ENCODE measurements at places on chromosomes 11 and 22.

DNA sequence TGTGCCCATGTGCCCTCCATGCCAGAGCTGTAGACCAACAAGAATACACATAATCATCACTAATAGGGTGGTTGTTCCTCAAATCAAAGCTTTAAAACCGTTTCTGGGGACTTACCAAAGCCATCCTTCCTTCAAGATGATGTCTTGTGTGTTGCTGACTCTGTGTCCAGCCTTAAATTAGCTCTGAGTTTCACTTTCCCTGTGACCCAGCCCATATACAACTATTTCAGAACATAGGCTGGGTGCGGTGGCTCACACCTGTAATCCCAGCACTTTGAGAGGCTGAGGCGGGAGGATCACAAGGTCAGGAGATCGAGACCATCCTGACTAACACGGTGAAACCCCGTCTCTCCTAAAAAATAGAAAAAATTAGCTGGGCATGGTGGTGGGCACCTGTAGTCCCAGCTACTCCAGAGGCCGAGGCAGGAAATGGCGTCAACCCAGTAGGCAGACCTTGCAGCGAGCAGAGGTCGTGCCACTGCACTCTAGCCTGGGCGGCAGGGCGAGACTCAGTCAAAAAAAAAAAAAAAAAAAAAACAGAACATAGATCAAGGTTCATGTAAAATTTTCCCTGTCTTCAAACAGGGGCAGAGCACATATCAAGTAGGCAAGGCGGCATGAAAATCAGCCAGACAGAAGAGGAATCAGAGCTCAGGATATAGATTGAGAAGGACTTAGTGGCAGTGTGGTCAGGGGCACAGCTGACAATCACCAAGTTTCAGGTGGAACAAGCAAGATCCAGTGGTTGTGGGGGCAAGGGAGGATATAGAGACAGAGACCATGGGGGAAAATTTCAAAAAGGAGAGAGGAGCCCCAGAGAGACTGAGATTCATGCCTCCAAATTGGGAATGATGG lies at the start of gene PLAAT2:
Gene PLAAT2, minus strand, starts transcription at position 179 of the 855 bp plus-strand sequence. Its CDS starts 55 bp downstream, at position 124.
- DNase-seq = no peak

- DNase-seq = no peak
These were observed 55.1 kb upstream of the SCUBE2 start for GRCh38 chr11:9146477-9146876.

GRCh38 chr11:78828676-78829075 lies 254.0 kb upstream of the NARS2 start:
- no peak for DNase-seq

GRCh38 chr11:82724026-82724425 lies 9.6 kb downstream of the FAM181B start:
- DNase-seq = no peak

DNA sequence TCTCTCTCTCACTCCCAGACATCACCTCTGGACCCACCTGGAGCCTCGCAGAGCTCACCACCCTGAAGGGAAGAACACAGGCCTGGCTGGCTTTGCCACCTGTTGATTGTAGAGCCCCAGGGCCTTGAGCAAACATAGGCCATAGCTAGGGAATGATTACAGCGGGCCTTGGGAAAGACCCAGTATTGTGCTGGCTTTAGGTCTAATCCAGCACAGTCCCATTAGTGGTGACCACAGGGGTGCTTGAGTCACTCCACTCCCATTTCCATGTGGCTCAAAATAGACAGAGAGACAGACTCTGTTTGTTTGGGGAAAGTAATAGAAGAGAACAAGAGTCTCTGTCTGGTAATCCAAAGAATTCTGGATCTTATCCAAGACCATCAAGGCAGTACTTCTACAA lies 42.7 kb upstream of the FAM181B start:
- no peak for DNase-seq

GRCh38 chr22:27713461-27713860 lies 88.1 kb downstream of the MN1 start:
- DNase-seq = no peak

DNA sequence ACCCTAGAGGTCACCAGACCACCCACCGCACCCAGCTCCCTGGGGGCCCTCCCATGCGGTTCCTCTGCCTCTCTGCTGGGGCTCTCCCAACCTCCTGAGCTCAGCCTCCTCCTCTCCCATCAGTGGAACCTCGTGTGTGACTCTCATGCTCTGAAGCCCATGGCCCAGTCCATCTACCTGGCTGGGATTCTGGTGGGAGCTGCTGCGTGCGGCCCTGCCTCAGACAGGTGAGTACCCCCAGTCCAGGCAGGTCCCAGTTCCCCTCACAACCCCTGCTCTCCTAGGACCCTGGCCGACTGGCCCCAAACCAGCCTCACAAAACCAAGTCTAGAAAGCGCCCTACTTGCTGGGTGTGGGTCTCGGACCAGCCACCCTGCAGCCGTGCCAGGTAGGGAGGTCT lies 1.6 kb downstream of the SLC22A12 start:
- DNase-seq = no peak

- DNase-seq = peak; percentile 25
These were observed 21.2 kb downstream of the TBRG1 start for GRCh38 chr11:124643605-124644425.

- no peak for DNase-seq
These were observed 137.6 kb upstream of the TTC12 start for GRCh38 chr11:113176599-113177360.

DNA sequence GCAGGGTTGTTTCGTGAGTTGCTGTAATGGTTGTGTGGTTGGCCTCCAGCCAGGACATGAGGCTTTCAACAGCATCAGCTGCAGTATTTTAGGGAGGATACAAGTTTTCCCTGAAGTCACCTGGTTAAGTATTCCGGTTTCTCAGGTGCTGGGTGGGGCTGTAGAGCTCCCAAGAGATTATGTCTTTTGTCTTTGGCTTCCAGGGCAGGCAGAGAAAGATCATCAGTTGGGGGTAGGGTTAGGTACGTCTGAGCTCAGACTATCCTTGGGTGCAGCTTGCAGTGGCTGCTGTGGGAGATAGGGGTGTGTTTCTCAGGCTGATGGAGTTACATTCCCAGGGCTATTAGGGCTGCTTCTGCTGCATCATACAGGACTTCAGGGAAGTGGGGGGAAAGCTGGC lies 47.5 kb upstream of the MRGPRX1 start:
- DNase-seq = no peak

GRCh38 chr22:29701155-29701999 lies 18.4 kb upstream of the CABP7 start:
- peak; percentile 85 for DNase-seq

DNA sequence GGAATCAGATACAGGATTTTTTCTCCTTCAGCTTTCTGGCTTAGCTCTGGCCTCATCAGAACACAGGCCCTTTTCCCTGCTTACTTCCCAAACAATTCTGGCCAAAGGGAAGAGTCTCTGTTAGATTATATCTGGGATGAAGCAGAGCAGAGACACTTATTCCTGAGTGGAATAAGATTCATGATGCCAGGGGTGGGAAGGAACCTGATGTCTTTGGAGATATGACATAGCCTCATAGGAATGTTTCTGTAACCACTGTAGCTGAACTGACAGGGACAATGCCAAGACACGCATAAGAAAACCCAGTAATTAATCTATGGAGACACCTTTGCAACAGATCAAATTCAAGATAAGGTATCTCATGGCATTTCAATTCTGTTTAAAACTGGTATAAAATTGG lies 177.1 kb upstream of the RAG2 start:
- DNase-seq = no peak

- no peak for DNase-seq
These were observed 478.8 kb upstream of the RAG2 start for GRCh38 chr11:37076866-37077265.

GRCh38 chr22:24867323-24868022 lies 61.5 kb downstream of the SGSM1 start:
- no peak for DNase-seq

- DNase-seq = no peak
These were observed 116.8 kb upstream of the NNMT start for GRCh38 chr11:114179234-114179941.

- no peak for DNase-seq
These were observed 7.0 kb upstream of the TBC1D10A start for GRCh38 chr22:30333707-30334087.

DNA sequence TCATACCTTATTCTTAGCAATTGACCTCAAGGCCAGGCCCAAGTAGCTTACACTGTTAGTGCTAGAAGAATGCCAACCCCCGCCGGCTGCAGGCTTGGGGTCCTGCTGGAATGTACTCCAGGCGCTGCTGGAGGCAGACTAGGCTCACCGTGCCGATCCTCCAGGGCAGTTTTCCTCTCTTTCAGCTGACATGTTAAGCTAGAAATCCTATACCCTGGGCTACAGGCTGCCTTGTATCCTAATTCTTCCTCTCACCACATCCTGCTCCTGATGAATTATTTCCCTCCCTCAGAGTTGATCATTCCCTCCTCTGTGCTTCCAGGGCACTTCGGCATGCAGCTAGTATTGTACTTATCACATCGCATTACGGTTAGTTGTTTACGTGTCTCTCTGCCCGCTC lies 3.4 kb downstream of the SPTBN2 start:
- DNase-seq = no peak

- peak; percentile 50 for DNase-seq
These were observed 4.4 kb downstream of the RBX1 start for GRCh38 chr22:40955571-40955970.

DNA sequence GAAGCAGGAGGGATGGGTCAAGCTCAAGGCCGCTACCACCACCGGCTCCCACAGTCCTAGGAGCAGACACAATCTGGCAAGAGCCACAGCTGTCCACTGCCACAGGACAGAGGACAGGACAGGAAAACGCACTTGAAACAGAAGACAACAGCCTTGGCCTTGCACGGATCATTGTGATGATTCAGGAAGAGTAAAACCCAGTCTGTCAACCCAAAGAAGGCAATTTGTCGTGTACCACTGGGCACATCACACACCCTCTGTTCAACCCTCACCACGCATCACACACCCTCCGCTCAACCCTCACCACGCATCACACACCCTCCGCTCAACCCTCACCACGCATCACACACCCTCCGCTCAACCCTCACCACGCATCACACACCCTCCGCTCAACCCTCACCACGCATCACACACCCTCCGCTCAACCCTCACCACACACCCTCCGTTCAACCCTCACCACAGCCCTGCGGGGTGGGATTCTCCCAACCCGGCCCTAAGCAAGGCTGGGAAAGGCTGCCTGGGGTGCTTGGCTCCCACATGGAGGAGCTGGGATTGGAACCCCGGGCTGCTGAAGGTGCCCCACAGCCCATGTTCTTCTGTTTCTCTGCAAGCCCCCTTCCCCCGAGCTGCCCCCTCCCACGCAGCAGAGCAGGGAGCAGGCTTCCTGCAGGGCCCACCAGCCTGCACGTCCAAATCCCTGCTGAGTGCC lies 11.3 kb upstream of the CDC42BPG start:
- no peak for DNase-seq

GRCh38 chr11:2071748-2072385 lies 67.3 kb downstream of the IGF2 start:
- DNase-seq = no peak

- no peak for DNase-seq
These were observed 9.1 kb downstream of the TPBGL start for GRCh38 chr11:75249704-75250103.

- no peak for DNase-seq
These were observed 95.3 kb upstream of the OR9G4 start for GRCh38 chr11:56843816-56844215.

DNA sequence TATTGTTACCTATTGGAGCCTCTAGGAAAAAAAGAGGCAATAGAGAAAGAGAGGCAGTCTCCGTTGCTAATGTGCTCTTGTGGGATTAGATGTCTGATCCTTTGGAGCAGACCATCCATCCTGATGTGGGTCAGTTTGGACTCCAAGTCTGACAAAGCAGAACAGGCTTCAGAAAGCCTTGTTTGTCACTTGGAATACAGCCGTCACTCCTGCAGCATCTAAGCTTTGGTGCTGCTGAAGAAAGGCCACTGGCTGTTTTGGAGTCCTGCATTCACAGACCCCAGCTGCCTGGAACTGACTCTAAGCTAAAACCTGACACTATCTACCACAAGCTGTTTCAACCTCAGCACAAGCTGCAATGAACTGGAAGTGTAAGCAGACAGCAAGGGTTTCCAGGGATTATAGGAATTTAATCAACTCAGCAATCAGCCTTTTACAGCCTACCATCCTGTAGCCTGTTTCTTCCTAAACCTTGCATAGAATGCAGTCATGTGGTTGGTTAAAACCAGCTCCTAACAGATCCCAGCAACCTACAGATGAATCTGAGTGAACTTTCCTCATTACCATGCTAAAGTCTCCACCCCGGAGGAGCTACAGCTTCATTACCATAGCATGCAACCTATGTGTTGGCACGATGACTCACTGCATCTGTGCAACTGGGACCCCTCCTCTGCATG lies 3.7 kb upstream of the PLAAT4 start:
- no peak for DNase-seq

DNA sequence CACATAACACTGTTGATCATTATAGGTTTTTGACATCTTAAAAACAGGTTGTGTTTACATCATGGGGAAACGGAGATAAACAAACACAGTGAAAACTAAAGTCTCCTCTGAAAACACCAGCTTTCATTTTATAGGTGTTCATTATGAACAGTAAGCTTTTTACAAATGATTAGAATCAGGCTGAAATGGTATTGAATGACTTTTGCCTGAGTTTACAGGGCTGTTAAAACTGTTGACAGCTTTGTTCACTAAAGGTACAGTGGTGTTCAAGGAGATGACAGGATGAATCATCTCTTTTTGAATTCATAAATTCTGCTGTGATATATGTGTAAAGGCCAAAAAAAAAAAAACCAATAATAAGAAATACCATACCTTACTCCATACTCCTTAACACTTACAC lies 184.6 kb upstream of the CNTN5 start:
- DNase-seq = no peak

- no peak for DNase-seq
These were observed 21.2 kb downstream of the BLID start for GRCh38 chr11:122094836-122095235.

DNA sequence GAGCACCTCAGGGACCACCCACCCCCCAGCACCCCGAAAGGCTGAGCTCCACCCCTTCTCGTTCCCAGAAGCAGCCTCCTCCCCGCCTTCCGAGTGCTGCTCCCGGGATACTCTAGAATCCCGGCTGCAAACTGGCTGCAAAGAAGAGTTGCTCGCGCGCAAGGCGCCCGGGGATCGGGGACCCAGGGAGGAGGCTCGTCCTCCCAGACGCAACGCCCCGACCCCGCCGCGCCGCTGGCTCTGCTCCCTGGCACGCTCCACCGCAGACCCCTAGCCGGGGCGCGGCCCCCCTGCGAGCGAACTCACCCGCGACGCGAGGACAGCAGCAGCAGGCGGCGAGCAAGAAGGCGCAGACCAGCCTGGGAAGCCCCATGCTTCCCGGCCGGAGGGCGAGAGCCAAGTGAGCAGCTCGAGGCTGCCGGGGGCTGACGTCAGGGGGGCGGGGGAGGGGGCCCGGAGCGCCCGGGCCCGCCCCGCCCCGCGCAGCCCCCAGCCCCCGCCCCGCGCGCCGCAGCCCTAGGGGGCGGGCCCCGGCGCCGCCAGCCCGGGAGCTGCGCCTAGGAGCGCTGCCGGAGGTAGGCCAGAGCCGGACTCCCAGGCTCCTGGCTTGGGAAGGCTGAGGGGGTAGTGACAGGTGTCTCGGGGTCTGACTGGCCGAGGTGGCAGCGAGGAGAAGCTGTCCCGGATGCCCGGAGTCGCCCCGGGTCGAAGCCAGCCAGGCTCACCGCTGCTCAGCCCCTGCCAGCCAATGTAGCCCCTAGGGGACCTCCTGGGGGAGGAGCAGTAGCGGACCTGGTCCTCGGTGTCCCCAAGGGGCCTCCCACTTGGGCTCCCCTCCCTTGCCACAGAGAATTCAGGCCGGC lies at the start of gene MCAM:
Gene MCAM, minus strand, starts transcription at position 402 of the 863 bp plus-strand sequence. Its CDS starts 29 bp downstream, at position 373.
- peak; percentile 51 for DNase-seq
